ENCODE measurements at places on chromosomes 7 and 10.
A peak's percentile ranks its signal among the peaks of the same experiment; 100 is the strongest.

DNA sequence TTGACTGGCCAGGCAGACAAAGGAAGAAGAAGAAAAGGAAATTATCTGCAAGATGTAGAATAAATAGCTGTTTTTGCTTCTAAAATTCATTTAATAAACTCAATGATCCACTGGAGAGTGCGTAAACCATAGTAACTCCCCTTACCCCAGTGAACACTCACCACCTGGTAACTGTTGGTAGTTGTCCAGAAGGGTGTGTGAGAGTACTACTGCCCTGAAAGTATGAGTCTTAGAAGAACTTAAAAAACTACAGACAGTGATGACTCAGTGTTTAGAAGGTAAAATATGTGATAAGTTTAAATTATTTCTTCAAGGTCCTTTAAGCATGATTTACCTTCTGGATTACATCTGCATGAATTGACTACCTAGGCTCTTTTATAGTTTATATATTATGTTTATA is 53.0 kb upstream of the SEMA3A start:
- DNase-seq = no peak

GRCh38 chr10:129602938-129603535 is 136.0 kb downstream of the MGMT start:
- DNase-seq = no peak

GRCh38 chr10:79025199-79025832 is 43.5 kb upstream of the ZMIZ1 start:
- peak; percentile 81 for DNase-seq

- DNase-seq = peak; percentile 24
Measured at GRCh38 chr10:42836771-42837468, 54.3 kb downstream of the BMS1 start.
